ENCODE measurements at places on chromosomes 2 and 18.

GRCh38 chr18:37640504-37640903 lies 74.9 kb upstream of the CELF4 start:
- no peak for DNase-seq

DNA sequence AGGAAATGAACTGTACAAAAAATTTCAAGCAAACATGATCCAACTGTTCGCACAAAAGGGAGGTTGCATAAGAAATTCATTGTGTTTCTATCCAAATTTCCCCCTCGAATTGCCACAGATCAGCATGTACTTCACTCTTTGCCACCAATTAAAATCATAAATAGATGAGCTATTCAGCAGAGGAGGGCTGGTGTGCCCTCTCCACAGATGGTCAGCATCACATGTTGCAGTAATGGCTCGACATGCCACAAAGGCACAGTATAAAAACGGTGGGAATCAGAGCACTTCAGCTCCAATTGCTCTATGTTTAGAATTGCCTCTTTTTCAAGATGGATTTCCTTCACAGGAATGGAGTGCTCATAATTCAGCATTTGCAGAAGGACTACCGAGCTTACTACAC lies at the start of gene G6PC2:
Gene G6PC2, plus strand, starts transcription at position 289 of the 400 bp plus-strand sequence. Its CDS starts 41 bp downstream, at position 330.
- DNase-seq = no peak

DNA sequence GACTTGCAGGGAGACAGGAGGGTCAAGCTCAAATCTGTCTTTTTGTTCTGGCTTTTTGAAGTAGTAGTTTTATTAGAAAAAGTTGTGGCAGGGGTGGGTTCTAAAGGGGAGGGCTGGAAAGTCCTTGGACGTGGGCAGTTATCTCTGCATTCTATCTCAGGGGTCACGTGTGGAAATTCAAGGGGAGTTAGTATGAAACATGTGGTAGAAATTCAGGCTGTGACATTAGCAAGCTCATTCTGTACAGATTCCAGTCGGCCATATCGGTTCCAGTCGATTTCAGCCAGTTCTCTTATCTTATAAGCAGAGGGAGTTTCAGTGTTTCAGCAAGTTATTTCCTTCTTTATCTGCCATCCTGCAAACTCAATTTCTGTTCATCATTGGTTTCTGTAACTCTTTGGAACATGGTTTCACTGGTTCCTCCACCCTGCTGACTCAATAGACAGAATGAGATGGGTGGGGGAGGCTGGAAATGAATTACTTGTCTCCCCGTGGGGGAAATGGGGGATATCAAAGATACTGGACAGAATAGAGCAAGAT lies 53.0 kb downstream of the RAB27B start:
- DNase-seq = no peak

- no peak for DNase-seq
These were observed 15.8 kb downstream of the ATF2 start for GRCh38 chr2:175152242-175152641.

DNA sequence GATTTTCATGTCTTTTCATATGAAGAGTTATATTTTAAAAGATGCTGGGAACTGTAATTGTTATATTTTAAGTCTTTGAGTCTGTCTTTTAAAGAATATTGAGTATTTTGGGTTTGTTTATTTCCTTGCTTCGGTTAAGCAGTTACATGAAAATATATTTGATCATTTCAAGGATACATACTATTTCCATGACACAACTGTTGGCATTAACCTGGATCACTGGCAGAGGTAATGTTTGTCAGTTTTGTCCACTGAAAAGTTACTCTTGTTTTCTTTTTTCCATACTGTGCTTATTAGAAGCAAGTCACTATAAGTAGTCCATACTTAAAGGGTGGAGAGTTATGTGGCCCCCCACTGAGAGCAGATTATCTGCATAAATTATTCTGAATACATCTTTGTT lies 1142.0 kb upstream of the TMEFF2 start:
- DNase-seq = no peak

DNA sequence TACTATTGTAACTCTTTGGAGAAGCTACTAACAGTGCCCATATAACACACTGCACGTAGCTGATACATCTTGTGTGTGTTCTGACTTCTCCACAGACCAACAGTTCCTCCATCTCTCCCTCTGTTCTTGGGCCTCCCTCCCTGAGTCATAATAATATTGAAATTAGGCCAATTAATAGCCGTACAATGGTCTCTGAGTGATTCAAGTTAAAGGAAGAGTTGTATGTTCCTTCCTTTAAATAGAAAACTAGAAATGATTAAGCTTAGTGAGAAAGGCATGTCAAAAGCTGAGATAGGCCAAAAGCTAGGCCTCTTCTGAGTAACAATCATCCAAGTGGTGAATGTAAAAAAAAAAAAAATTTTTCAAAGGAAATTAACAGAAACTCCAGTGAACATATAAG lies 828.4 kb upstream of the CHAC2 start:
- no peak for DNase-seq

DNA sequence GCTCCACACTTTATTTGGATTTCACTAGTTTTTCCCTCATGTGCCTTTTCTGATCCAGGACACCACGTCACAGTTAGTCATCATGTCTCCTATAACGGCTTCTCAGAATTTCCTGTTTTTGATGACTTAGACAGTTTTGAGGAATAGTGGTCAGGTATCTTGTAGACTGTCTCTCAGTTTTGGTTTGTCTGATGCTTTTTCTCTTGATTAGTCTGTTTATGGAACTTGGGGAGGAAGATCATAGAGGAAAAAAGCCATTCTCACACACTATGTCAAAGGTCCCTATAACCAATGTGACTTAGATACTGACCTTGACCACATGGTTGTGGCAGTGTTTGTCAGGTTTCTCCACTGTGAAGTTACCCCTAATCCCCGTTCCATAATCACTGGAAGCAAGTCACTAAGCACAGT lies 89.0 kb downstream of the RAPH1 start:
- DNase-seq = no peak

DNA sequence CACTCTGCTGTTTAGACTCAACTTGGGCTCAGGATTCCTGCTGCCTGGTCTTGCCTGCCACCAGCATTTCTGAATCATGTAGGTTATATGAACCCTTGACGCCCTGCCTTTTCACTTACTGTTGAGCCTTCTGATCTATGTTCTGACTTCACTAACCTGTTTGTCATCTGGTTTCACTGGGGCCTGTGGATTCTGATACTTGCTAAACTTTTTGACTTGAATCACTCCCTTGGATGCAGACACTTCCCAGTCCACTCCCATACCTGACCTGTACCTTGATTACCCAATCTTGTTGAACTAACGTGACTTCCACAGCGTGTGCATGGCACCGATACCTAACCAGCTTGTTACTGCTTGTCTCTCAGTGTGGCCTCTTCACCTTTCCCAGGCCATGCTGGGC lies 35.6 kb upstream of the SPAG16 start:
- DNase-seq = no peak

DNA sequence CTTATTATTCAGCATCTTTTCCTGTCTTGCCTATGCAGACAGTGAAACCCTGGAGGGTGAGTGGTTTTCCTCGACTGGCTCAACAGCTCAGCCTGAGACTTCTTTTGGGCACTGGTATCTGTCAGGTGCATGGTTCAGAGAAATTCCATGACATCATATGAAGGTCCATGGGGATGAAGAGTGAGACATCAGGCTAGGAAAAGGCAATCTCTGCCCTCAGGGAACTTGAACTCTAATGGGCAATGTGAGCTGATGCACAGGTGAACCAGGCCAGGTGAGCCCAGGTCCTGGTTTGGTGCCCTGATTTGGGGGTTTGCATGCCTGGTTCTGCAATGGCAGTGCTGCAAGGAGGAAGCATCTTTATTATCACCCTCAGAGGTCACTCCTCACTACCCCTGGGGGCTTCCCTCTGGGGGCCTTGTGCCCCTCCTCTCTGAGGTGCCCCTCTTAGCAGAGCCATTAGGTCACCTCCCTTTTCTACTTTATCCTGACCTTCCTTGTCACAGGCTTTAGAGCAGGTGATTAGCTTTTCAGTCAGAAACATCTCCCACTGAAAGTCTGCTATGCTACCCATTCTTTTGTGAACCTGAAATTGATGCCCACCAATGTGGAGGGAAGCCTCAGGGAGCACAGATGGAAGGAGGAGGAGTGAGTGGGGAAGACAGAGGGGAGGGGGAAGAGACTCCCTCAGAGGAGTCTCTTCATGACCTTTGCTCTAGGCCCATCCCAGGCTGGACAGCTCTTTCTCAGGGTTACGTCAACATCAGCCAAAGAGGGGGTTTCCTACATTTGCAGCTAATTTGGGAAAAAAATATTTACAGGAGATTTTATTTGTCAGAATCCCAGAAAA lies 47.3 kb downstream of the MERTK start:
- no peak for DNase-seq

GRCh38 chr2:79219383-79219988 lies 59.9 kb upstream of the REG3A start:
- peak; percentile 9 for DNase-seq

DNA sequence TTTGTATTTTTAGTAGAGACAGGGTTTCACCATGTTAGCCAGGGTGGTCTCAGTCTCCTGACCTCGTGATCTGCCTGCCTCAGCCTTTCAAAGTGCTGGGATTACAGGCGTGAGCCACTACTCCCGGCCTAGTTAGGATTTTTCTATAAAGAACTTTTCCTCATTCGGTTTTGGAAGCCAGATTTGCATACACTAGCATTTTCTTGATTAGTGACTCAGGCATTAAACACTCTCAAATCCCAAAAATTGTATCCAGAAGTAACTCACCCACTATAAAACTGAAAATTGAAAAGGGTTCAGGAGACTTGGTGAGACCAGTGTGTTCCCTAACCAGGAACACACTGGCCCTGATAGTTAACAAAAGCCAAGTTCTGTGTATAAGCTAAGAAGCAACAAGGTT lies 25.2 kb downstream of the EIF2AK3 start:
- no peak for DNase-seq

DNA sequence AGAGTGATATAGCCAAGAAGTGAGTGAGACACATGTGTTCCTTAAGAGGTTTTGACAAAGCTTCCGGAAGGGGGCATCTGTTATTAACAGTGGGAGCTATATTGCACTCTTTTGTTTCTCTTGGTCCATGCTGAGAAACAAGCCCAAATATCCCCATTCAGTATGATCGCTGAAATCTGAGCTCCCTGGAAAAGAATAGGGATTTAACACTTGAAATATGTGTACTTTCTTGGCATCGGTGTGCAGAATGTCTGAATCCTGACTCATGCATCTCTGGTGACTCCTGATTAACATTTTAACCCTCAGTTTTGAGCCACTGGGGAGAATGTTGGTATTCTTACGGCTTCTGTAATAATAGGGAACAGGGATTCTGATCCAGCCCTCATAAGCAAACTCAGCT lies 448.1 kb downstream of the TSN start:
- DNase-seq = no peak

GRCh38 chr2:230772156-230772555 lies 59.5 kb downstream of the CAB39 start:
- no peak for DNase-seq

DNA sequence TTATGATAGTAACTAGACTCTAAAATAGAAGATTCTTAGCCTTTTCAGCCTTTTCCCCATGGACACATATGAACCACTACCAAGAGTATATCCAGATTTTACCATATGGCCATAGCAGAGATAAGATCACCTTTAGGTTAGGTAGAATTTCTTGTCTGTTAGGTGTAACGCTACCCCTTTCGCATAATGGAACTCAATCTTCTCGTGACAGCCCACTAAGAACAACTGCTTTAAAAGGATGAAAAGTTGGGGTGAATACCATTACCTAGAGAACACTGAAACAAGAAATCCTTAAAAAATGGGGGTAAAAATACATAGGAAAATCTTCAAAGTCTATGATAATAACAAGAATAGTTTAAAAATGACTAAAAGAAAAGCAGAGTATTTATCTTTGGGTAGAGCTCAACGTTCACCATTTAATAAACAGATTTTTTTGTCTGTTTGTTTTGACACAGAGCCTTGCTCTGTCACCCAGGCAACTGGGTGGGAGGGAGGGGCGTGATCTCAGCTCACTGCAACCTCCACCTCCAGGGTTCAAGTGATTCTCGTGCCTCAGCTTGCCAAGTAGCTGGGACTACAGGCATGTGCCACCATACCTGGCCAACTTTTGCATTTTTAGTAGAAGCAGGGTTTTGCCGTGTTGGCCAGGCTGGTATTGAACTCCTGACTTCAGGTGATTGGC lies 67.2 kb downstream of the VIL1 start:
- peak; percentile 69 for DNase-seq

GRCh38 chr2:66699793-66700676 lies 265.1 kb downstream of the MEIS1 start:
- no peak for DNase-seq

DNA sequence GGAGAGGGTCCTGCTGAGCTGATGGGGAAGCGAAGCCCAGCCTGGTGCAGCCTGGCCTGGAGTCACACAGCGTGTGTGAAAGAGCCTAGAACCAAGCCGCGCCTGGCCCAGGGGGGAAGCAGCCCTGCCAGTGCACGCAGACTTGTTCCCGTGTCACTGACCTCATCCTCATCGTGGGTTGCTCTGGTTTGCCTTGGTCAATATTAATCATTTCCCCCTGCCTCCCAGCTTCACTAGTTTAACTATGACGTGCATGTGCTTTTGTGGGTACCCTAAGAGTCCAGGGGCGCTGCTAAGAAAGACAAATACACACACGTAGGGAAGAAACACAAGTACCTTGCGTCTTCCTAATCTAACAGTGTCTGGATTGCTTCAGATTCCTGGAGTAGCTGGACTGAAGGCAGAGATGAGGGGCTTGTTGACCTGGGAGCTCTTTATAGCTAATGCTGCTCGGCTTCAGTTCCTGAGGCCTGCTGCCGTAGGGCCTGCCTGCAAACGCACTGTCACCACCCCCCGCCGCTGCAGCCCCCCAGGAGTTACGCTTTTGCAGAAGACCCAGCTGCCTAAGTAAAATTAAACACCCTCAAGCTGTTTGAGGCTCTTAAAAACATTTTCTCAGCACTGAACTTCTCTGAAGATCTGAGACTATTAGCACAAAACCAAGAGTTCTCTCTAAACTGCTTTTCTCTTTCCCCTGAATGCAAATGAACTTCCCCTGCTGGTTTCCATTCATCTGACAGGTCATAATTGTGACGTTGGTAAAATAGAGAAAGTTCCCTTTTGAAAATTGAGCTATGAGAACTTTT lies 159.2 kb downstream of the FAM210A start:
- DNase-seq = no peak

DNA sequence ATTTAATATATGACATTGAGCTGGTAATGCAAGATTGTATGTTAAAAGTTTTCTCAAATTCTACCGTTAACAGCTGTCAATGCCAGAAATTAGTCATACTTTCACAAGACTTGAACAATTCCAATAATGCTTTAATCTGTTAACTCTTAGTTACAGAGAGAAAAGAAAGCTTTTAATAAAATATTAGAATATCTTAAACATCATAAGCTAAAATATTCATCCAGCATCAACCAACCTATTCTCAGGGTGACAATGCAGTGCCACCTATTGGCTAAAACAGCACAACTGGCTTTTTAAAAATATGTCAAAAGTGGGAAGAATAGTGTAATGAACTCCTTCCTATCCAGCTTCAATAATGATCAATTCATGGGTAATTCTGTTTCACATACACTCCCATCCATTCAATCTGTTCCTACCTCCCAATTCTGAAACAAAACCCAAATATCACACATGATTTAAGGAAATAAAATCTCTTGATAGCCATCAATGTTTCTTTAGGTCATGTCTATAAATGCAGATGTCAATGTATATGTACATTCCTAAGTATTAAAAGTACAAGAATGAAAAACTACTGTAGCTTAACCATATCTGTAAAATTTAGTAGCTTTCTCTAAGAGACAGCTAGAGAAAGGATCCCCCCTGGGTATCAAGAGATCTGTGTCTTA lies 79.8 kb upstream of the CCDC141 start:
- DNase-seq = no peak

Measured in NCI-H2171 (cell line).